ENCODE measurements at places on chromosomes 11 and 22. TPM values are rescaled to one million over a fixed set of nuclear protein-coding genes. Genes with fewer than 3 reads are reported as not detected.

Gene RPS6KB2
- 71.3 TPM for total RNA-seq

Gene ANGPTL5
- not detected for total RNA-seq

Gene CARNS1
- total RNA-seq: 0.22 TPM

Gene MPEG1
- total RNA-seq: 0.14 TPM

Gene FXYD2
- 0.22 TPM for total RNA-seq

Gene ANKRD13D
- 40.7 TPM for total RNA-seq

Gene CDHR5
- not detected for total RNA-seq

Gene UBQLNL
- total RNA-seq: 0.14 TPM

Gene DMC1
- total RNA-seq: 4.3 TPM

Gene CTTN
- total RNA-seq: 476 TPM

Gene TENM4
- total RNA-seq: 0.88 TPM

All from placental pericyte (primary cell).